ENCODE measurements at places on chromosomes 6 and 20.

DNA sequence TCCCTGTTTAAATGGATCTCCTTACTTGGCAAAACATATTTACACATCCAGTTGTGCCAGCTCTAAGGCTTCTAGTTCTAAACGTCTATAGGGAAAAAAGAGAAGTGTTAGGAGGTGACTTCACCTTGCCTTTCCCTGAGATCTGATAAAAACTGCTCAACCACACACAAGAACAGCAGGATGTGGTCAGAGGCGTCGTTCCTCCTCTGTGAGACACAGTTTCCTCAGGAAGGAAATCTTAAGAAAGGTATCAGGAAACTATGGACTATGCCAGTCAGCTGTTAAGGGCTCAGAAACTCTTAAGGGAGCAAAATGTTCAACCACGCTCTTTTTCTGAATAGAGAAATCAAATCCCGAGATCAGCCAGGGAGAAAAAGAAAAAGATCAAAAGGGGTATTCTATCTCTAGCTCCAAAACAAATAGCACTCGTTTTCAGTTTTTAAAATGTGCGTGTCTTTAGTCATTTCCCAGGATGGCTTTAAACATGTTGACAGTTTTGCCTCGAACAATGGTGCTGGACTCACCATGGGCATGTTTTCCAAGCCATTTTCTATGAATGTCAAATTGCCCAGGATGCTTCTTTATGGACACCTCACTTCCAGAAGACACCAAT lies 154.5 kb downstream of the HACE1 start:
- DNase-seq = no peak

GRCh38 chr20:63651942-63652191 lies 1.4 kb downstream of the STMN3 start:
- no peak for DNase-seq

DNA sequence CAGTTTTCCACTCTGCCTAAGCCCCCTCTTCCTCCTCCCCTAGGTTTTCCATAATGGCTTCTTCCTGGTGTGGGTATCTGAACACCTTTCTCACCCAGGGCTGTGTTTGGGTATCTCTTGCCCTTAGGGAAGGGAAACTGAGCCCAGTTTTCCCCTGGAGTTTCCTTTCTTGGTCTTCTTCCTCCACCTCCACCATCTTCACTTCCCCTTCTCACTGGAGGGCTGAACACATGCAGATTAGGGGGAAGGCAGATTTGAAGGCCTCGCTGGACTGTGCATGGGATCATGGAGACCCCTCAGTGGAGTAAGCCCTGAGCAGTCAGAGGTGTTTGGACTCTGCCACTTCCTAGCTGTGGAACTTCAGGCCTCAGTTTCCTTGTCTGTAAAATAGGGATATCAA lies 27.8 kb downstream of the FOXP4 start:
- DNase-seq = no peak

DNA sequence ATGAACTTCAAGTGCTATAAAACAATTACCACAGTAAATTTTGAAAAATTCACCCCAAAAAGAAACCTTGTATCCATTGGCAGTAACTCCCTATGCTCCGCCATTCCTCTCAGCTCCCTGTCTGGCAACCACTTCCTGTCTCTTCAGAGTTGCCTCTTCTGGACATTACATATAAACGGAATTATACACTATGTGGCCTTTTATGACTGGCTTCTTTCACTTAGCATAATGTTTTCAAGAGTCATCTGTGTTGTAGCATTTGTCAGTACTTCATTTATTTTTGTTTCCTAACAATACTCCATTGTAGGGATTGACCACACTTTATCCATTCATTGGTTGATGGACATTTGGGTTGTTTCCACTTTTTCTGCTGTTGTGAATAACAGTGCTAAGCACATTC lies 50.1 kb downstream of the CEP43 start:
- DNase-seq = no peak

DNA sequence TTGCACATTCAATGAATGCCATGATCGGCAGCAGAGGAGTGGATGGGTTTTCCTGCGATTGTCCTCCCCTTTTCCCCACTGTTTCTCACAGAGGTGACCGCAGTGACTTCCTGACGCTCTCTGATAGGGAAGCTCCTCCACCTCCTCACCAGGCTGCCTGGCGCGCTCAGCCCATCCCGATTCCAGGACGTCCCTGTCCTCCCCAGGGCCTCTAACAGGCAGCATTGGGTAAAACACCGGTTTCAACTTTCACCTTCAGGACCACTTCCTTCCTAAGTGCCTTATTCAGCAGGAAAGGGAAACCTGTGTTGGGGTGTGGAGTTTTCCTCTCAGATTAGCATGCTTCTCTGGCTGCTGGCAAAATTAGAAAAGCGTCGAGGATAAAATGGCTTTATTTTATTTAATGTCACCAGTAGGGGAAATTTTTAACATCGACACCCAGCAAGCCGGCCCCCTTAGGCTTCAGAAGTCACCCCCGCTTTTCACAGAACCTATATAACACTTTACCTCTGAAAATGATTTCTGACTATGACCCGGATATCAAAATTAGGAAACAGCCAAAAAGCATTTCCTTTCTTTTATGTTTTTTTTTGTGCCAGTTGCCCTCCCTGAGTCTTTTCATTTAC lies 570.4 kb upstream of the GJE1 start:
- DNase-seq = no peak

DNA sequence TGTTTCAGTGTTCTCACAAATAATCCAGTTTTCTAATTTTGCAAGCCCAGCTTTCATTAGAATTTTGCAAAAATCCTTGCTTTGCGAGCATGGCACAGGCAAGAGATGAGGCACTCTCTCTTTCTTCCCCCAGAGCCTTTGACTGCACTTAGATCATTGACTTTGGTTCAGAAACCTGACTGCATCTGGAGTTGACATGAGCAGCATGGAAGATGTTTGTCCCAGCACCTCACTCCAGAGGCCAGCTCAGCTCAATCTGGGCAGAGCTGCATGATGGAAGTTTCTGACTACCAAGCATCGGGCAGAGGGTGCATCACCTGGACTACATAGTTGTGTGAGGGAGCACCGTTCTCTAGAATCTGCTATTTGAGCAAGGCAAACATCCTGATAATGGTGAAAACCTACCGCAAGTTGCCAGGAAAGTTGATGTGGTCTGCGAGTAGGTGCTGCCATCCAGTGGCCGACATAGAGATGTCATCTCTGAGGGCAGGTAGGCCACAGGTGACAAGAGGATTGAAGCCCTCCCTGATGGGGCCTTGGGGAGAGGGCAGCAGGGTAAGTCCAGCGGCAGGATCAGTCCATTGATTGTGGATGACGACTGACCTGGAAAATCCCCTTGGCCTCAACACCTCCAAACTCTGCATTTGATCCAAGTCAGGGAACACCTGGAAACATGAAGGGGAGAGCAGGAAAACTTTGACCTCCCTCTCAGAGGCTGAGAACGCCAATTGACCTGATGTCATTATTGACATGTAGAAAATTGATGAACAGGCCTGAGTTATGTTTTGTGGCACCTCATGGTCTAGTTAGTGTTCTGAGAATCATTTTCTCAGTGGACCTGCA lies 3.8 kb upstream of the LPA start:
- DNase-seq = no peak

DNA sequence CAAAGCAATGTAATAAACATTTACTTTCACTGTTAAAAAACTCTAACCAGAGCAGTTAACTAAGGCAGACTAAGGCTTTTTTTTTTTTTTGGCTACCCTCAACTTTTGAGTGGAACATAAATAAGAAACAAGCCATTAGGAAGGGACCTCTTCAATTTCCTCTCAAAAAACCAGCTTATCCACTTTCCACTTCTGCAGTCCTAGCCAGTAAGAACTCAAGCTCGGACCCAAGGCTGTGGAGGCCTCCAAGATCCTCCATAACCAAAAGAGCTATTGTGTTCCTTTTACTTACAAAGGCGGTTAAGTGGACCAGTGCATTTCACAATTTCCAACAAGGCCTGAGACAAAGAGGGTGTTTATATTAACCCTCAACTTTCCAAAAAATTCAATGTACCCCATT lies 5.3 kb downstream of the KCNK5 start:
- DNase-seq = no peak

DNA sequence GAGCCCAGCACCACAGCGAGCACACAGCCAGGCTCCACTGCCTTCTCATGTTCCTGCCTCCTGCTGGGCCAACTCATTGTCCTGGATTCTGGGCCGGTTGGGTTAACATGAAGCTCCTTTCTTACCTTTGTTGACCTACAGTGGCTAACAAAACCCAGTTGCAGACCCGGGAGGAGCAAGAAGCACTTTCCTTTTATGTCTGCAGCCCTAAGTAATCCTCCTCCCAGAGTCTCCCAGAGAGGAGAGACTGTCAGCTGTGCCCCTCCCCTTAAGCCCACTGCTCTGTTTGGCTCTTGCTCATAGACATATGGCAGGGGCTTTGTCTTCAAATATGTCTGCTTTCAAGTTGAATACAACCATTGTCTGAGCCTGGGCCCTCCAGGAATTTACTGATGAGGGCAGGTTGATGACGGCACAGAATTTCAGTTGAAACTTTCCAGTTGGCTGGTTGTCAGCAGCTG lies 55.2 kb downstream of the PSMB1 start:
- no peak for DNase-seq

DNA sequence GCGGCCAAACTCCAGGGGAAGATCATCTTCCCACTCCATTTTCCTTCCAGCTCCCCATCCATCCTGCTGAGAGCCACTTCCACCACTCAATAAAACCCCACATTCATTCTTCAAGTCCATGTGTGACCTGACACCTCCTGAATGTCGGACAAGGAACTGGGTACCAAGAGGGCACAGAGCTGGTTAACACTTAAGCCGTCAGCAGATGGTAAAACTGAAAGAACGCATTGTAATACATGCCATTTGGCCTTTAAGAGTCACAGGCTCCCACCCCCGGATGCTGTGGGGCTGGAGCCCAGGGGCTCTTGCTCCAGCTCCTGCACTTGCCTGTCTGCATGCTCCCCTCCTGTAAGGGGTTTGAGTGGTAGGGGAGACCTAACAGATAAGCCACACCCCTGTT lies 753.9 kb downstream of the COL12A1 start:
- DNase-seq = no peak

DNA sequence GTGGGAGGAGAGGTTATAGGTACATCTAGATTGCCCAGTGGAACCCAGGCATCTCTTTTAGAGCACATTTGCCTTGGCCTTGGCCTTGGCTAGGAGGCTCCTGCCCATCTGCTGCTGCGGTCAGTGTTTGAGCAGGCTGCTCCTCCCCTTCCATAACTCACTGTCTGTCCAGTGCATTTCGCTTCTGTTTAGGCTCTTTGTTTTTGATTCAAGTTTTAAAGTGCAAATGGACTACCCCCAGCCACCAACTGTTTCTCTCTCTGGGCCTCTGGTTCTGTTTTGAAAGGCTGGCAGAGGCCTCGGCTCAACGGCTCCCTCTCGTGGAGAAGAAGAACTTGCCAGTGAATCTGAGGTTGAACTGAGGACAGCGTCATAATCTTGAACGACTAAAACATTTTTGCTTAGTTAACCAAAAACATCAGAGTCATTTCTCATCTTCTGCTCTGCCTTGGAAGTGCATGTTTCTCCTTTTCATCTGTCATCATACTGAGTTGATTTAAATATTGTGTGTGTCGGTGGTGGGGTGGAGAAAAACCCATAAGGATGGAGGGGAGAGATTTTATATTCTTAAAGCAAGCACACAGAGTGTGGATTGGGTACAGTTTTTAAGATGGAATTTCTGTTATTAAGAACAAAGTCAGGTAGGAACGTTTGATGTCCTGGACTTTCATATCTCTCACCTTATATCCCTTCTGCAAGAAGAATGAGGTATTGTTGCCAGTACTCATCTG lies 171.4 kb downstream of the DTNBP1 start:
- no peak for DNase-seq

GRCh38 chr6:159904497-159904911 lies 13.7 kb downstream of the MAS1 start:
- no peak for DNase-seq

DNA sequence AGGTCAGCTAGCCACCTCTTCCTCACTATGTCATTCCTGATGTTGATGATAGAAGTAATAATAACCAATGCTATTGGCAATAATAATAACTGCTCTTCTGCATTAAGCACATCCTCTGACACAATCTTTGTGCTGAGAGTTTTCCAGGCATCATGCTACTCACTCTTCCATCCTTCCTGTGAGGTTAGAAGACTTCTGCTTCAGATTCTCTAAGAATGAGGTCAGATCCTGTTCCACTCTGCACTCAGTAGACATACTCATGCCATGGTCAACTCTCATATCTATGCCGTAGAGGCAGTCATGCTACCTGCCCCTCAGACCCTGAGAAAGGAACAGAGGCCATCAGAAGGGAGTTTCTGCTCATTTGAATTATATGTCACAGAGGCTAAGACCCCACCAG lies 98.1 kb upstream of the TOP1 start:
- DNase-seq = no peak

- DNase-seq = no peak
These were observed 9.3 kb upstream of the EEF1A2 start for GRCh38 chr20:63508072-63508768.

GRCh38 chr6:32047855-32048766 lies 9.9 kb downstream of the CYP21A2 start:
- peak; percentile 75 for DNase-seq

- DNase-seq = no peak
These were observed 120.2 kb upstream of the LOC128125822 start for GRCh38 chr6:63452125-63452524.

DNA sequence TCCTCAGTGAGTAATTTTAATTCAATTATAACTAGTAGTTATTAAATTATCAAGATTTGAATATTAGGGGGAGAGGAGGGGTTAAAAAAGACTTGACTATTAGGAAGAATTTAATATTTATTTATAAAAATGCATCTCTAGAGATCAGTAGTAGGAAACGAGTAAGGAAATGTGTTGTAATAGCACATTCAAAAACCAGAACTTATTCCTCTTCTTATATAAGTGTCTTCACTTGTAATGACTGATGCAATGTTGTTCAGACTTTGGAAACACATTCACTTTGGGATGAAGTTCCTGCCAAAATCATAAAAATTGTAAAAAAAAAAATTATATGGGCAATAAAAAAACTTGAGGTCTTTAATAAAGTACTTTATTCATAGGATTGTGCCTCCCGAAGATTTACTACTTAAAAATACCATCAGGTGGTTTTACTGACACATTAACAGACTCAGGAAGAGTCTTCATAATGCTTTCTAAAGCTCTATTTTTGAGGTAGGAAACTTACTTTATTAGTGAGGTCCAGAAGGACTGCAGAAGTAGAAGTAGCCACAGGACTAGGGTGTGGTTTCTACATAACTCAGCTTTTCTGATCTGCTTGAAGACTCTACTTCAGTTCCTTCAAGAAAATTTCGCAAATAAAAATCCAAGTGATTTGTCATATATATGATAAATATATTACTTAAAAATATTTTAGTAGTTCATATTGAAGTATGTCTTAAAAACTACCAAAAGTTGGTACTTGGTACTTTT lies 59.8 kb downstream of the CCDC170 start:
- no peak for DNase-seq

GRCh38 chr6:112287577-112288225 lies 33.3 kb upstream of the LAMA4 start:
- no peak for DNase-seq
